Hepatic stellate cell (primary cell): ENCODE measurements at places on chromosomes 6 and 20.

GRCh38 chr6:53189554-53189953 lies 40.9 kb upstream of the GCM1 start:
- DNase-seq = no peak

DNA sequence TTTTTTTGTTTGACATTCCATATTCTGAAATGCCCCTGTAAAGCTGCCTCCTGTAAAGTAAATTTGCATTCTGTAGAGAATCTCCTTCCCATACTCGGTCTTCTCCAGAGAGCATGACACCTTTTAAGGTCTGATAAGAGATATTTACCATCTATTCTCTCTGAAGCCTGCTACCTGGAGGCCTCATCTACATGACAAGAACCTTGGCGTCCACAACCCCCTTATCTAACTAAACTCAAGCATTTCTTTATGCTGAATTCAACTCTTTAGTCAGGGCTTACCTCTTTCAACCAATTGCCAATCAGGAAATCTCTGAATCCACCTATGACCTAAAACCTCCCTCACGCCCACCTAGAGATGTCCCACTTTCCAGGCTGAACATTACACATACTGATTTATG lies 51.6 kb downstream of the FAM184A start:
- no peak for DNase-seq

- DNase-seq = no peak
Observed at GRCh38 chr6:69286331-69286730, 510.5 kb downstream of the LMBRD1 start.

DNA sequence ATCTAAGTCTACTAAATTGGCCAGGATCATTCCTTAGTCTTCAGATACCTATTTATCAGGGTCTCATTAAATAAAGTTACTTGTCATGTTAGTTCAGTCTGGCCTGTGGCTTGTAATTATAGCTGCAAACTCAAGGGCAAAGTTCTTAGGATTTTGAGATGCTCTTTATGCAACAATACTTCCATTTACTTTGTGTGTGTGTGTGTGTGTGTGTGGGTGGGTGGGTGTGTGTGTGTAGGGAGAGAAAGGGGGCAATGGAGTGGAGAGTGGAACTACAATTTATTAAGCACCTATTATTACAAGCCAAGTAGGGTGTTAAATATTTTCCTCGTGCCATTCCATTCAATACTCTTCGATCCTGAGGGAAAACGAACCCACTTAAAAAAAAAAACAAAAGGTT lies 17.7 kb upstream of the TBC1D20 start:
- DNase-seq = no peak

GRCh38 chr20:62066983-62067433 lies 1.3 kb upstream of the TAF4 start:
- no peak for DNase-seq

DNA sequence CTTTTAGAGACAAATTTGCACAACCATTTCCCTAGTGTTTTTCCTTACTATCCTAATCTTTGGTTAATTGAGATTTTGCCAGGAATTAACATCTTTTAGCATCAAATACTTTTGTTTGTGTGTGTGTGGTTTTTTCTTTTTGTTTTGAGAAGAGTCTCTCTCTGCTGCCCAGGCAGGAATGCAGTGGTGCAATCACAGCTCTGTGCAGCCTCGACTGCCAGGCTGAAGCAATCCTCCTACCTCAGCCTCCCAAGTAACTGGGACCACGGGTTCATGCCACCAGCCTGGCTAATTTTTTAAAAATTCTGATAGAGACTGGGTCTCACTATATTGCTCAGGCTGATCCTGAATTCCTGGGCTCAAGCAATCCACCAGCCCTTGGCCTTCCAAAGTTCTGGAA lies 28.5 kb downstream of the BAK1 start:
- DNase-seq = no peak

DNA sequence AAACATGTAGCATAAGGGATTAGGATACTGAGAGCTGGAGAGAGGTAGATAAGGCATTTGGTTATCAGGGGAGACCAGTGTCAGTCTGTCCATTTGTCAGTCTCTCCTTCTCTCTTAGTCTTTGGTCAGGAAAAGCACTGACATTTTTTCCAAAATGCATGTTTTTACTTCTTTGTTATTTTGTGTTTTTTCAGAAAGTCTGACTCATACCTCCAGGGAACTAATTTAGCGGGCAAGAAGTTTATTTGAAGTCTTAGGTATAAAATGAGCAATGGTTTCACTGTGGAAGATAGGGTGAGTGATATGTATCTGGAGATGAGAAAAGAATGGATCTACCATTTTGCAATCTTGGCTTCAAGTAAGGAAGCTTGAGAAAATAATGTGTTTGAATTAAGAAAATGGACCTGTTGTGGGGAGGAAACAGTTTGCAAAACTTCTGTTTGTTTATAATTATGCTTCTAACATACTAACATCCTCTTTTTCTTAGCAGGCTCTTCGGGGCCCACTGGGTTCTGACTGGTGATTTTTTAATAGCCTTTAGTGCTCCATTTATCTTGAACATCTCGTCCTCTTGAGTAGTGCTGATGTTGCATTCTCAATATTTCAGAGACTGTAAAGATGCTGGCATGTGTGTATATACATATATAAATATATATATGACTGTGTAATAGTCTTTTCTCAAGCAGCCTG lies 66.9 kb upstream of the FABP7 start:
- no peak for DNase-seq

GRCh38 chr20:35702824-35703695 lies 3.9 kb downstream of the ROMO1 start:
- DNase-seq = no peak

DNA sequence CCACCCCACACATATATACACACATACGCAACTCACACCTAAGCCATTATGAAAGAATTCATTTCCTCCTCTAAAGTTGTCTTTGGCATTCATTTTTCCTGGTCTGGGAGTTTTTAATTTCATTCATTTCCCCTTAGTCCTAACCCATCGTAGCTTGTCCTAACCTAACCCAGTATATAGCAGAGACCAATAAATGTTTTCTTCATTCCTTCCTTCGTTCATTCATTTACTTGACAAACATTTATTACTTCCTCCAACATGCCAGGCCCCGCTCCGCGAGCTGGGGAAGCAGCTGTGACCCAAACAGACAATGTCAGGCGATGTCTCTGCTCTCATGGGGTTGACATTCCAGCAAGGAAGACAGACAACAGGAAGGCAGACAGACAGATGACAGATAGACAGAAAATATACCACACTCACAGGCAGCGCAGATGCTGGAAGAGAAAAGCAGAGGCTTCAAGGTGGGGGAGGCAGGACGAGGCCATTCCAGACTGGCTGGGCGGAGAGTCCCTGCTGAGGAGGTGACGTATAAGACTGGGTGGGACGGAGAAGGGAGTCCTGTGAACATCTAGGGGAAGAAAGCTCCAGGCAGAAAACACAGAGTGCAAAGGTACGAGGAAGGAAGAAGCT lies 33.7 kb upstream of the SIRPA start:
- peak; percentile 82 for DNase-seq

- DNase-seq = peak; percentile 65
Observed at GRCh38 chr20:52190437-52191131, 995 bp downstream of the ZFP64 start.

DNA sequence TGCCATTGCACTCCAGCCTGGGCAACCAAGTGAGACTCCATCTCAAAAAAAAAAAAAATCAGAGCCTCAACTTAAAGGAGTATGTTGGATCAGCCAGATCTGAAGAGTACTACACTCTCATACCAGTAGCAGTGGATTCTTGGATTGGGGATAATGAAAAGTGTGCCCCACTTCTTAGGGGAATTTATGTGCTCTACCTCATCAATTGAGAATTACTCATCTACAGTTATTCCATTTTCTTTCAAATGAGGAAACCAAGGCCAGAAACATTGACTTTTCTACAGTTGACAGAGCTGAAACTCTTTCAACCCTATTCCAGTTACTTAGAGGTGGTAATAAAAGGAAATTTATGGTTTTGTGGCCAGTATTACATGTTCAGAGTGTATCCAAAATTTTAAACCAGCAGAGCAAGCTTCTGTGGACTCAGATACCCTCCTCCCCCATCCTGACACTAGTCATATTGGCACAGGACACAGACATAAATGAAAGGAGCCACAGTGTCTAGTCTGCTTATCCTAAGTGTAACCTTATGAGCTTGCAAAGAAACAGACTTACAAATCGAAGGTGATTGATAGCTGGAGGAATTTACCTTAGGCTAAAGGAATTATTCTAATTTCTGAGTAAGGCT lies 51.2 kb downstream of the ORC3 start:
- no peak for DNase-seq

DNA sequence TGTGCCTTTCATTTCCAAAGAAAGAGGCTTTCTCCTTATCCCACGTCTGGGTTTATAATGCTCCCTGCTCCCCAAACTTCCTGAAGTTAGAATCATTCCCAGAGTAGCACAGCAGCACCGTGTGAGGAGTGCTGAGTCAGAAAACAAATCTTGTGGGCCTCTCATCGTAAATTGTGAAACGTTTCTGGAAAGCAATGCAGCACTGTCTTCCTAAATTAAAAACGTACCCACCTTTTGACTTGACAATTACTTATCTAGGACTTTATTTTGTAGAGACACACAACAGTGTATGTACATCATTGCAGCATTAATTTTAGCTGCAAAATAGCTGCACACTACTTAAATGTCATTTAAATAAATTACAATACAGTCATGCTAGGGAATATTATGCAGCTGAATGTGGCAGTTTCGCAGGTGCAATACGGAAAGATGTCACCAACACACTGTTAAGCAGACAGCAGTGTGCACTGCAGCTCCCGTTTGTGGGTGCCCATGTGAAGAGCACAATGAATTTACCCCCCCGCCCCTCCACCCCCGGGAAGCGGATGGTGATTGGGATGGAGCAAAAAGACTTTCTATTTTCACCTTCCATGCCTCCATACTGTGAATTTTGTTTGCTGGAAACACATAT lies 30.8 kb downstream of the RRBP1 start:
- DNase-seq = peak; percentile 60

GRCh38 chr6:112308476-112308875 lies 38.7 kb upstream of the RFPL4B start:
- no peak for DNase-seq

- no peak for DNase-seq
Observed at GRCh38 chr6:52503323-52503747, 73.5 kb downstream of the TRAM2 start.

DNA sequence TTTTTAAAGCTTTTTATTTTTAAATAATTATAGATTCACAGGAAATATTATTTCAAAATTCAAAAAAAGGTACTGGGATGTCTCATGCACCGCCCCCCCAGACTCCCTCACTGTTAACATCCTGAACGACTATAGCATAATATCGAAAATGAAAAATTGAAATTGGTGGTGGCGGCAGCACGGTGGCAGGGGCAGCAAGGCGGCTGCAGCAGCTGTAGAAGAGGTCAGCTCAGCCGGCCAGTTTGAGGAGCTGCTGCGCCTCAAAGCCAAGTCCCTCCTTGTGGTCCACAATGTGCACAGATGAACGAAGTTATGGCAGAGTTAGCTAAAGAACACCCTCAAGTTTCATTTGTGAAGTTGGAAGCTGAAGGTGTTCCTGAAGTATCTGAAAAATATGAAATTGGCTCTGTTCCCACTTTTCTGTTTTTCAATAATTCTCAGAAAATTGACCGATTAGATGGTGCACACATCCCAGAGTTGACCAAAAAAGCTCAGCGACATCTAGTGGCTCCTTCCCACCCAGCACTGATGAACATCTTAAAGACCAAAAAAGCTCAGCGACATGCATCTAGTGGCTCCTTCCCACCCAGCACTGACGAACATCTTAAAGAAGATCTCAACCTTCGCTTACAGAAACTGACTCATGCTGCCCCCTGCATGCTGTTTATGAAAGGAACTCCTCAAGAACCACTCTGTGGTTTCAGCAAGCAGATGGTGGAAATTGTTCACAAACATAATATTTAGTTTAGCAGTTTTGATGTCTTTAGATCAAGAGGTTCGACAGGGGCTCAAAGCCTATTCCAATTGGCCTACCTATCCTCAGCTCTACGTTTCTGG lies 100.8 kb downstream of the FAM217A start:
- DNase-seq = peak; percentile 50

DNA sequence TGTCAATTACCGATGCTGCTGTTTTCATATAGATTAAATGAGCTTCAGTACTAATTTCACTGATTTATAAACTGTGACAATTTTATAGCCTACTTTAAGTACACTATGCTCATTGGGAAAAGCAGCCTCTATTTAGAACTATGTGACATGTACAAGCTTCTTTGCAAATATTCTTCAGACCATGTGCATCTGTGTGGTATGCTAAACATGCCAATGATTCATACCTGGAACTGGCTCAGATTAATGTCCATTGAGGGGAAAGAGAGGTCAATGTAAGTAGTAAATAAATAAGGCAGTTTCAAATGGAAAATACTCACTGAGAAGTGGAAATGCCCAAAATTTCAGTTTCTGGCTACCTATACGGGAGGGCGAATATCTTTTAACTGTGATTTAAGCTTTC lies 777.7 kb downstream of the C6orf118 start:
- DNase-seq = no peak

DNA sequence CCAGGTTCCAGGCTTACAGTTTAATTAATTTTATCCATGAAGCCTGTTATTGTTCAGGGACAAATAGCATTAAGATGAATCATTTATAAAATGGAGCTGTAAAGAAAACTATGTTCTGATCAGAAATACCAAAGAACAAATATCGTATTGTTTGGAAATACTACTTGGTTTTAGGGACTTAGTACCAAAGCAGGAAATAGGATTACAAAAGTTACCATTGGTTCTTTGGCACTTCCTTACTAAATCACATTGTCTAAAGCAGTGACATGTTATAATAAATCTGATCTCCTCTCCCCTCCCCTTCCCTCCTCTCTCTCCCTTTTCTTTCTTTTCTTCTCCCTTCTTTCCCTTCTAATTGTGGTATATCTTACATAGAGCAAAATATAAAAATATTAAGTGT lies 29.6 kb downstream of the CRYBG1 start:
- DNase-seq = no peak

GRCh38 chr20:5168651-5169396 lies 42.0 kb downstream of the CDS2 start:
- DNase-seq = peak; percentile 62
